ENCODE measurements at places on chromosomes 5 and 9.

DNA sequence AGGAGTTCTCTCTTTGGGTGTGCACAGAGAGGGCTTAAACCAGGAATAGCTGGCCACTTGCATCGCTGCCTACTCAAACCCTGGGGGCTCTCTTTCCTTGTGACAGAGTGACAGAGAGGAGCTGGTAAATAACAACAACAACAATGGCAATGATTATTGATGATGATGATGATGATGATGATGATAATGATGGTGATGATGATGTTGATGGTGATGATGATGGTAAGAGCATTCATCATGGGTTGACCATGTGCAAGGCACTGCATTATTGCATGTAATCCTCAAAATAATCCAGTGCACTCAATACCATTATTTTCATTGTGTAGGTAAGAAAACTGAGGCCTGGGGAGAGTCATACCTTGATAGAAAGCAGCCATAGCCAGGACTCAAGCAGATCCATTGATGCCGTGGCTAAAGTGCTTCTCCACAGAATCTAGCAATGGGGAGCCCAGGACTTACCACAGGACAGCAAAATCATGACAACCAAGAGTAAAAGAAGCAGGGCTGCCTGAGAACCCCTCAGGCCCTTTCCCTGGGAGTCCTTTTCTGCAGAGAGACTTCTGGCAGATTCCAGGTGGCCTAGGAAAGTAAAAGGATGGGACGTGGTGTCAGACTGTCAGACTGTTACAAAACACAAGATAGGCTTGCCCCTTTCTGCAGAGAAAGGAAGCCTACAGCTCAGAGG is 4.8 kb downstream of the FOXI1 start:
- DNase-seq: no peak

DNA sequence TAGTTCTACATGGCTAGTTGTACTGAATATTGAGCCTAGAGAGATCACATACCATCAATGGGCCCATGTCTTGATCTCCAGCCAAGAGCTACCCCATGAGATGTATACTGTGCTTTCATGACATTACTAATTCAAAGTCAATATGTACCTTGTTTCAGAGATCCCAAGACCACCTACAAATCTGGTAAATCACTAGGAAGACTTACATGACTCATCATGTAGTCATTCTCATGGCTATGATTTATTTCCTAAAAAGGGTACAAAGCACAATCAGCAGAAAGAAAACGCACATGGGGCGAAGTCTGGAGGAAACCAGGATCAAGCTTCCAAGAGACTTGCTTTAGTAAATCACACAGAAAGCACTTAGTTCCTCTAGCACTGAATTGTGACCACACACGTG is 103.0 kb downstream of the PCSK5 start:
- no peak for DNase-seq

DNA sequence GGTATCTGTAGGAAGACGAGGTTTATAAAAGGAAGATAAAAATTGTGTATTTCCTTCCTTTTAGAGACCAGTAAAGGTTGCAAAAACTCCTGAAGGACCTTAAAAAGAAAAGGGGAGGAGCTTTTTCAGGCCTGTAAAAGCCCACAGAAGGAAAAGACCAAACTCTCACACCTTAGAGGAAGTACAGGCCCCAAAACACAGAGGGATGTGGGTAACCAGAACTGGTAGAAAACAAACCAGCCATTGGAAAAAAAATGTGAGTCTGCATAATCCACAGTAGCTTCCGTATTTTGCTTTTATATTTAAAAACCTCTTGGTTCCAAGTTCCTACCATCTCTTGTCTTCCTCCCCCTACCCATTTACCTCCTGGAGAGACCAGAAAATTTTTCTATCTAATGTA is 8.5 kb downstream of the GIN1 start:
- no peak for DNase-seq

DNA sequence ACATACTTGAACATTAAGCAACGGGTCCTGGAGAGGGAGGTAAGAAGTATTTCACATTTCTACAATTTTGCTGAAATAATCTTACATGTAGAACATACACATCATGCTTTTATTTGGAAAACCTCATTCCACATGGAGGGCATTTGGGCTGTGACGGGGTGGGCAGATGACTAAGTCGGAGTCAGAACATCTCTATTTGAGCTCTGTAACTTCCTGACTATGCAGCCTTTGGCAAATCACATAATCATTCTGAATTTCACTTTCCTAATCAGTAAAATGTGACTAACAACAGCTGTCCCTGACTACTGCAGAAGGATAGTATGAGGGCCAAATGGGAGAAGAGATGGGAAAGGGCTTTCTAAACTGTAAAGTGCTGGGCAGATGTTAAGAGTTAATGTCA is 17.1 kb upstream of the IL6ST start:
- DNase-seq: peak; percentile 15

- no peak for DNase-seq
Observed at GRCh38 chr9:128607642-128608350, 48.9 kb downstream of the DYNC2I2 start.

DNA sequence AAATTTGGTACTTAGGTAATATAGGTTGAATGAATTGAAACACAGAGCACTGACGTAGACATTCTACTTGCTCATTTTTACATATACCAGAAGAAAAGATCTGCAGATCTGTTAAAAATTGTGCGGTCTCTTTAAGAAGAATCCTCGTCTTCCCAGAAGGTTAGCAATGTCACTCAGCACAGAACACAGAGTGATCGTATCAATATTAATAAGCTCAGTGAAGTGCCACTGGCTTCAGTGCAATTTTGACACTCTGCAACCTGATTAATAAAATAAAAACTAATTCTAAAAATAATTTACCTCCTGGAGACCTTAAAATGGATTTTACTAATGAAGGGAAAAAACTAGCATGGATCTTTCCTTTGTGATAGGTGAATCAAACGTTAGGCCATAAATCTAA is 356.1 kb upstream of the DMAC1 start:
- DNase-seq: no peak

Measured in activated CD4-positive, alpha-beta T cell treated with anti-CD3 and anti-CD28 coated beads for 4 hours (primary cell).